Stimulated activated CD8-positive, alpha-beta memory T cell treated with anti-CD3 and anti-CD28 coated beads, Interleukin-15, amount 100 ng/mL, for 4 hours (primary cell): ENCODE measurements at places on chromosomes 2 and 18.

- no peak for DNase-seq
Measured at GRCh38 chr2:58923869-58924268, 682.7 kb upstream of the FANCL start.

DNA sequence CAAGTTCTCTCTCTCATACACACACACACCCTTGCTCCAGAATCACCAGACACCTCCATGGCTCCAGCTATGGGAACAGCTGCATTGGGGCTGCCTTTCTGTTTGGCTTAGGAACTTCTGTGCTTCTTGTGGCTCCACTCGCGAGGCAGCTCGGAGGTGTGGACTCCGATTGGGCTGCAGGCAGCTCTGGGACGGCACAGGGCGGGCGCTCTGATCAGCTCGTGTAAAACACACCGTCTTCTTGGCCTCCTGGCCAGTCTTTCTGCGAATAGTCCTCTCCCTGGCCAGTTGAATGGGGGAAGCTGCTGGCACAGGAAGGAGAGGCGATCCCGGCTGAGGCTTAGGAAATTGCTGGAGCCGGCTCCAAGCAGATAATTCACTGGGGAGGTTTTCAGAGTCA, 22.4 kb downstream of the FOSL2 start:
- no peak for DNase-seq

DNA sequence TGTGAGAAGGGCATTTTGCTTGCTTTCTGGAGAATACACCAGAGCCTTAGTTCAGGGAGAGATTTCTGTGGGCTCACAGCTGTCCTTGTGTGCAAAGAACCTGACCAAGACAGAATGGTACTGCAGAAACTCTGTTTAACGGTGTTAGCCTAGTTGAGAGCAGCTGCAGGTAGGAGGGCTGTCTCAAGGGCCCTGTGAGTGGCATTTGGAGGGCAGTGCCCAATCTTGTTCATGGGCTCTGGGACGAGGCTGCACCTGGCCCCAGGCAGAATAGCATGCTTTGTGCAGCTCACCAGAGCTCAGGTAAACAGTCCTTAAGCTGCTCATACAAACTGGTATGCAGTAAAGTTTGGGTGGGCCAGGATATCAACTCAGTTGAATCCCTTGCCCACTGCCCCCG, 16.9 kb upstream of the RGPD4 start:
- no peak for DNase-seq

DNA sequence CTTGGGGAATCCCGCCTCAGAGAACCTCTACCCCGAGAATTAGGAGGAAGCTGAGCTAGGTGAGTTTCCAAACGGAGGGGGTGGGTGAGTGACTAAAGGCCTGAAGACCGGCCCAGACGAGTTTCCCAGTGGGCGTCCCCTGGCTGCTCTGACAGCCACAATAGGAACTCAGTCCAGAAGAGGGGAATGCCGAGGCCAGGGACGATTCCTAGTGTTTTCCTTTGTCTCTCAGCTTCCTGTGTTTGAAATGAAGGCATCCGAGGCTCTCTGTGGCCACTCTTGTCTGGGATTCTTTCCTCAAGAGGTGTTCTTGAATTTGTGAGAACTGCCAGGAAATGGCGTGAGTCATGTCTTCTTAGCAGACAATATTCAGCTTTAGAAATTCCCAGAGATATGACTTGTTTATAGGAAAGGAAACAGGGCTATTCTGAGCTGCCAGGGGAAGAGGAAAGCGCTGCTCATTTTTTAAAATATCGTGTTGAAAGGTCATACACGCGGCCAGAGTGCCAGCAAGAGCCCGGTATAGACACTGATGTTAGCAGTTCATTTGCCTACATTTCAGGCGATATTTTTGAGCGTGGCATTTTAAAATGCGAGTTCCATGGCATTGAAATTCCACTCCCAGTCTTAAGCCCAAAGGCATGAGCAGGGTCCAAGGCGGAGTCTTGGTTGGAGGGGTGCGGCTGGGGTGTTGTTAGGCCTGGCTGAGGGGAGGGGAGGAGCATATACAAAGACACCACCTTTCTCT, 169.1 kb upstream of the KLF7 start:
- DNase-seq: no peak

DNA sequence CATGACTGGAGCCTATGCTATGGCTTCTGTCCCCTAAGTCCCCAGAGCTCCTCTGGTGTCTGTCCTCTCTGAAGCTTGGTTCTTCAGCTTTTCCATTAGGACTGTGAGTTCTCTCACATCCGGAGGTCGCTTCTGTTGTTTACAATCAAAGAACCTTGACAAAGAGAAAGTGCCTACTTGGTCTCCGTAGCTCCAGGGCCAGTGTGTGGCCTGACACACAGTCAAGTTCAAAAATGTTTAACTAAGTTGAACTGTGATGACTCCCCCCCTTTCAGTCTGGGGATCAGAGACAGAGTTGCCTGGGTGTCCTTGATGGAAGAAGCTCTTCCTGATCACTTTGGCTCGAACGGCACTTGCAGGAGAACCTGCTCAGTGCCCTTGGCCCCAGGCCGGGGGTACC, 26.3 kb upstream of the YWHAQ start:
- no peak for DNase-seq

DNA sequence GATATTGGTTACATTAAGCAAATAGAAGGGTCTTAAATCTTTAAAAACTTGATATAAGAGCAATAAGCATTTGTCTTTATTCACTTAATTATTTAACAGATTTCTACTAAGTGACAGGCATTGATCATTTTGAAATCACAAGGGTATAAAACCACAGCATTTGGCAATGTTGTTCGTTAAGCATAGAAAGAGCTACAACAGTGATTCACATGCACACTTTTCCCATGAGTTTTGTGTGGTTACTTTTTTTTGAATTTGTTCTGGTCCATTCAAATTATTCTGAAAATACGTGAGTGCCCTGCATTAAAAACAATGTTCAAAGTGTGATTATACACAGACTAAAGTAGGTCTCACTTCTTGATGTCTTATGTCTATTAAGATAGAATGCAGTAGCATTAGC, 52.2 kb downstream of the LYPD6B start:
- DNase-seq: no peak

DNA sequence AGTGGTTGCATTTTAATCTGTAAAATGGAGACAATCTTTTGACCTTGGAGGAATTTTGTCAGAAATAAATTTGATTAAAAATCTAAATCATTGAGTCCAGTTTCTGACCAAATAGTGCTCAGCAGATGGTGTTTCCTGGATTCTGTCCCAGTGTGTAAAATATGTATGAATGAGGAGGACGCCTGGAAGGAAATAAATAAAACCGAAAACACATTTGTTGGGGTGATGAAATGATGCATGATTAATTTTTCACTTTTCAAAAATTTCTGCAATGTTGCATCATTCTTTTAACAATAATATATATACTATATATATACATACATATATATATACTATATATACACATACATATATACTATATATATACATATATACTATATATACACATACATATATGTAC, 261.1 kb upstream of the TRIB2 start:
- DNase-seq: no peak

DNA sequence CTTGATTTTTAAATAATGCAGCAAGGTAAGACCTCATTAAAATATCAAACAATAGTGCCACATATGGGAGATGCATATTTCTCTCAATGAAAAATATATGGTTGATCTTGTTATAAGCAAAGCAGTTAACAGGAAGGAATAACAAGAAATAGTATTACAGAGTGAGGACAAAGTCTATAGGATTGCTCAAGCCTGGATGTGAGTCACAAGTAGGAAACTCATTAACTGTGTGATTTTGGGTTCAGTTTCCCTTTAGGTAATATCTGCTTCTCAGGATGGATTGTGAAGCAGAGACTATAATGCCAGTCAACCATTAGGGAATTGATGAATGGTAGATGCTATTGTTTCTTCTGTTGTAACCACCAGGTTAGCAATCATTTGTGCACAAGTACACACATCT, 42.9 kb upstream of the SPHKAP start:
- no peak for DNase-seq

DNA sequence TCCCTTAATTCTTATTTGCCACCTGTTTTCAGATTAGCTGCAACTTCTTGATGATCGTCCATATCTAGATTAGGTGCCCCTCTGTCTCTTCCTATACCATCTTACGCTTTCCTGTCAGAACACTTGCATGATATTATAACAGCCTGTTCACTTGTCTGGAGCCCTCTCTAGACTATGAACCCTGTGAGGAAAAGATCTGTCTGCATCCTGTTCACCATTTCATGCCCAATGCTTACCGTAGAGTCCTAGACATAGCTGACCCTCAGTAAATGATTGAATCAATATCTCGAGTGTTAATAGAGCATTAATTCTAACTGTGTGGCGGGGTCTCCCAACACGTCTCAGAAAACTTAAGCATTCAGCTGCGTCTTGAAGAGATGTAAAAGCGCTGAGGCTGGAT, 31.8 kb upstream of the TMEM17 start:
- no peak for DNase-seq

DNA sequence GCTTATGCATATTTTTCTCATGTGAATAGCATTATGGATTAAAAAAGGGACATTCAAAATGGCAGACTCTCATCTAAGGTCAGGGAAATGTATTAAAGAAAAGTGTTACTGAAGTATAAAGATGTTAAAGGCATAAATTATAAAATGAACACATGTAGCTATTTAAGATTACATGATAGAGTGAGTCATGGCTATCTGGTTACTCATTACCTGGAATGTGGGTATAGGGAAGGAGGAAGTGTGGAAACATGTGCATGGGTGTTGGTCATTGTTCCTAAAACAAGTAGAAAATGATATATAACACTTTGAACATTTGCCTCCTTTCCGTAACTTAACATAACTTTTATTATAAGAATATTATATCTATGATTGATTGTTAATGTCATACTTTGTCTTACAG, 66.4 kb downstream of the MYO1B start:
- DNase-seq: no peak

- no peak for DNase-seq
Measured at GRCh38 chr2:86441392-86441881, 266 bp downstream of the KDM3A start.

DNA sequence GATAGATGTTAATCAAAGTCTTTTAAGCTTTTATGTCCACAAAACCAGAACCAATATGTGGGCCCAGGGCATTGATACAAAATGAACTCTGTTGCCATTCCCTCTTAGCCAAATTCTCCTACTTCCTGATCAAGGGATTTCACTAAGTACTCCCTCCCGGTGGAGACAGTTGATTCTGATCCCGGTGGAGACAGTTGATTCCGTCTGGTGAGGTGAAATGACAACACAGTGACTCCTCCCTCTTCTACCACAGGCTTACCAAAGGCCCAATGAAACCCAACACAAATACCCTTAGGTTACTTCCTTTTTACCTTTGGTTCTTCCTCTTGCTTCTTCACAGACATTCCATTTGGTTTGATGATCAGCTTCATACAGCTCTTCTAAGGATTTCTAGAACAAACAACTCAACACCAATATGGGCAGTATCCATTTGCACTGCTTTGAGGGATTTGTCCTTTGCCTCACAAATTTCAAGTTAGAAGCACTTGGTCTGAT, 153.8 kb downstream of the IKZF2 start:
- no peak for DNase-seq

DNA sequence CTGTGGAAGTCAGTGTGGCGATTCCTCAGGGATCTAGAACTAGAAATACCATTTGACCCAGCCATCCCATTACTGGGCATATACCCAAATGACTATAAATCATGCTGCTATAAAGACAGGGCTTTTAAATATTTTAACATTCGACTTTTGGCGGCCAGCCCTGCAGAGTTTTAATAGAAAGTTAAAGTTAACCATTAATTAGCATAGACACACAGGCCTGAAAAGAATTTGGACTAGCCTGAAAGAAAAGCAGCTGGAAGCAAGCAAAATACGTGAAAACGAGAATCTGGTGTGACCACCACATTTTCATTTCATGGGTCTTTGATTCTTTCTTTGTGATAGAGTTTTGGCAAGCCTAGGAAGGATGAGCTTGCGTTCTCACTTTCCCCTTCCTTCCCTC, 184.0 kb downstream of the SCG2 start:
- no peak for DNase-seq
